T-cell (primary cell): ENCODE measurements at places on chromosomes 4 and X.

DNA sequence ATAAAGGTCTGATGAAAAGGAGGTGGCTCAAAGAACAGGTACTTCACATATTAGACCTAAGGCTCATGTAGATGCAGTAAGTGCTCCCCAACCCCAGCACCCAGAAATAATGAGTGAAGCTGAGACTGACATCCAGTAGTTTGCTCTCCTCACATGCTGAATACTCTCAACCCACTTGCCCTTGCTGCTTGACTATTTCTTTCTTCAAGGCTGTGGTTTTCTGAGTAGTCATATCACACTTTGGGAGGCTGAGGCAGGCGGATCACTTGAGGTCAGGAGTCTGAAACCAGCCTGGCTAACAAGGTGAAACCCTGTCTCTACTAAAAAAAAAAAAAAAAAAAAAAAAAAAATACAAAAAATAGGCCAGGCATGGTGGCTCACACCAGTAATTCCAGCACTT is 51.5 kb upstream of the PRPS1 start:
- no peak for DNase-seq

DNA sequence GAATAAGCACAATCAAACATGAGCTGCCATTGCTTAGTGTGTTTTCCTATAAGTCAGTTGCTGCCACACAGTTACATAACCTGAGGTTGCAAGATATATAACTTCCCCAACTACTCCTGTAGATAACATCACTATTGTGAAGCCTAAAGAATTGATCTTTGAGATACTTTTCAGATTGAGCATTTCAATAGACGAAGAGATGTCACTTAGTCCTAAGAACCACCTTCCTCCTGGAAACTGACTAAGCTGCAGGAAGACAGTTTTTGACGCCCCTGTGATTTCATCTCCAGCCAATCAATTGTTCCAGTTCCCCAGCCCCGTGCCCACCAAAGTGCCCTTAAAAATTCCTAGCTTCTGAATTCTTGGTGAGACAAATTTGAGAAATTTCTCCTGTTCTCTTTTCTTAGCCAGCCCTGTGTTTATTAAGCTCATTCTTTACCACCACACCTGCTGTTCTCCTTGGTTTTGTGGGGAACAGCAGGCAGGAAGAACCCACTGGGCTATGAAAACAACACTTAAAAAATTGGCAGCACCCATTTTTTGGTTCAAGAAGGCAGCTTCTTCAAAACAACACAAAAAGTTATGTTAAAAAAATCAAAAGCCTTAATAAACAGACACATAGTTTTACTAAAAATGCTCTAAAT is 317.1 kb upstream of the PABPC4L start:
- DNase-seq, result no peak

- no peak for DNase-seq
Measured at GRCh38 chrX:96098471-96098870, 586.2 kb upstream of the DIAPH2 start.

GRCh38 chrX:122941806-122942205 is 242.3 kb upstream of the GRIA3 start:
- no peak for DNase-seq
